ENCODE measurements at places on chromosomes 2 and 18. TPM values are rescaled to one million over a fixed set of nuclear protein-coding genes. Genes with fewer than 3 reads are reported as not detected.

Gene HOXD13
- not detected for total RNA-seq

Gene CCDC102B
- total RNA-seq, result 15.3 TPM

Gene PJVK
- total RNA-seq, result 2.5 TPM

Gene OBSL1
- 117 TPM for total RNA-seq

Gene LTBP1
- total RNA-seq, result 12.6 TPM

Gene SIX2
- total RNA-seq, result 11.8 TPM

Gene DSG2
- total RNA-seq, result 36.5 TPM

Gene NEU2
- total RNA-seq, result not detected

Gene DQX1
- total RNA-seq, result not detected

DNA sequence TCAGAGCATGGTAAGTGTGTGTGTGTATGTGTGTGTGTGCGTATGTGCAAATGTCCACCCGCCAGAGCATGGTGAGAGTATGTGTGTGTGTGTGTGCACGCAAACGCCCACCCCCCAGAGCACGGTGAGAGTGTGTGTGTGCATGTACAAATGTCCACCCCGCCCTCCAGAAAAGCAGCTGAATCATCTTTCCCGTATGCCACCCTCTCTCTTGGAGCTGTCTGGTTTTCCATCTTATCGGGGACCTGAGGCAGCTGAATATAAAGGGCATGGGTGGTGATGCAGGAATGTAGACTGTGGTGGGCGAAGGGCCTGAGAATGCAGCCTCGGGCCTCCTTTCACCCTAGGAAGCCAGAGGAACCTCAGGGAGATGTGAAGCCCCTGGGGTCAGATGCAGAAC is 66.9 kb downstream of the COPS7B start:
- no peak for DNase-seq

- DNase-seq, result no peak
Measured at GRCh38 chr2:122960759-122961641, 1064.1 kb upstream of the CNTNAP5 start.

DNA sequence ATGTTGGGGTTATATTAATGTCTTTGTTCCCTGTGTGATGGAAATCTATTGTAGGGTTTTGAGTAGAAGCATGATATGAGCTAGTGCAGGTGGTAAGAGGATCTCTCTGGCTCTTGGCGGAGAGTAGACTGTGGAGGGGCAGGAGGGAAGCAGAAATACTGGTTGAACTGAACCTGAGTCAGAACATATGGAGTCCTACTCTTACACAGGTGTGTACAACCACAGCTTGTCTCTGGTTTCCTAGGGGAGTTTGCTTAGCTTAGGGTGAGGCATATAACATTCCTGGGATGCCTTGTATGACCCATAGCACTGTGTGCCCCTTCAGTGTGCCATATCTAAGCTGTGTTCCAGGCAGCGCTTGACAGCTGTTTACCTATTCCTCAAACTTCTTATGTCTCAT is 97.3 kb upstream of the GCFC2 start:
- DNase-seq, result no peak

DNA sequence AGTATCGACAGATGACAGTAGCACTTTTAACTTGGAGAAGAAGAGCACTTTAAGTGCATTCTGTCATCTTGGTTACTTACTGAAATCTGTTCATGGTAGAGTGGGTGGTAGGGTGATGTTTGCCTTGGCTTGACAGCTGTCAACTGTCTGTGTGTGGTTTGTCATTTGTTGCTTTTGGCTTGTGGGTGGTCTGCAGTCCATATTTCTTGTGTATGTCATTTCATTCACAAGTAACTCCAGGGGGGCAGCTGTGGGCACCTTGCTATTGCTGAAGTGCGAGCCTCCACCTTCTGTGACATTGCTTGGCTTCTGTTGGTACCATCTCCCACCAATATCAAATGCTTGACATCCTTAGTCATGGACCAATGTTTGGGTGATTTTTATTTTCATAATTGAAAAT is 311.6 kb upstream of the NRP2 start:
- DNase-seq, result no peak

DNA sequence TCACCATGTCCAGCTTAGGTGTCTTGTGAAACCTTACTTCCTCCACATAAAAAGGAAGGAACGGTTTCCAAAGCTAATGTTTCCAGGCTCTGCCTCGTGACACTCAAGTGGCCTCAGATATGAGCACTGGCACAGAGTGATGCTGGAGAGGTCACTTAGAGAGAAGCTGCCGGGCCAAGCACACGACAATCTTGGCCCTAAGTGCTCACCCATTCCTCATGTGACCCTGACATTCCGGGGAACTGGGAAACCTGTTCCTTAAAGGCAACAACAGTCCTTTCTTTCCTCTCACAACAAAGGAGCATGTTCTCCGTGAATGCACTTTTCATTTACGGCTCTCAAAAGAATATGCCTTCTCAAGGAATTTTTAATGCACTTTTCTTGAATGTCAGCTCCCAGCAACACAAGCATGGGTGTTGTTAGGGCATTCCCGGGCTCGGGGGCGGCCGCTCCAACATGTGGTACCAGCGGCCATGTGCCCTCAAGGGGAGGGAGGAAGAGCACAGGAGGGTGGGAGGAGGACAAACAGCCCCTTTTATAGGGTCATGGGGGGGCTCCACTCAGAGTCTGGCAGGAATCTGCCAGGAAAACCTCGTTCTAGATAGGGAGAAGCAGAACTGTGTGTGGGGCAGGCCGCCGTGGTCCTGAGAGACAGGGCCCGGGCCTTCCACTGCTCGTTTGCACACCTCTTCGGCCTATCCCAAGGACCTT is 118.6 kb downstream of the MBP start:
- DNase-seq, result no peak

DNA sequence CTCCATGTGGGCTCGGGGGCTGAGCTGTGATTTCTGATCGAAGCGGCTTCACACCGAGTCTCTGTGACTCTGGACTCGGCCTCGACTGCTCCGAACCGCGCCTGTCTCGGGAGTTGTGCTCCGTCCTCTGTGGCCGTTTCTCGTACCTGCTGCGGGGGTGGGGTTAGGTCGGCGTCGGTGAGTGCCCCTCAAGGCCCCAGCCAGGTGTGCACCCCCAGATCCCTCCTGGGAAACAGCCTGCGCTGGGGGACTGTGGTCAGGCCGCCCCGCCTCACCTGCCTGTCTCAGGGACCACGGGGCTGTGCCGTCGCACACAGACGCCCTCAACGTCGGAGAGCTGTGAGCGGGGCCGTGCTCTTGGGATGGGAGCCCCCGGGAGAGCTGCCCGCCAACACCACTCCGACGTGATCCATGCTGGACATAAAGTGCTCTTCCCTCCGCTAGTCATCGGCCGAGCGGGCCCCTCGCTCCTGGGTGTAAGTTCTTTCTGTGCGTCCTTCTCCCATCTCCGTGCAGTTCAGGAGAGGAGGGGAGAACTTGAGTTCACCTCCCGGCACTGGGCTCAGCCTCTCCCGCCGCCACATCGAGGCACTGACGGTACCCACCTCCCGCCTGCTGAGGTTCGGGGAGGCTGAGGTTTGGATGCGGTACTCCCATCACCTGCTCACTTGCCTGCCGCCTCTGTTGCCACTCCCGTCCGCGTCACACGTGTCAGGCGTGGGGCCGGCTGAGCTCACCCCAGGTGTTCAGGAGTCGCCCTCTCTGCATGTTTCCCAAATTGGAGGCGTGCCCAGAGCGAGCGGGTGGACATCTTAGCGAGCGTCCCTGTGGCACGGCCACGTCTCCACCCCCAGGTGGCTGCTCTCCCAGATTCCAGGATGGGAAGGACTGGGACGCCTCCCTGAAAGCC is 55.7 kb downstream of the CTDP1 start:
- no peak for DNase-seq

- DNase-seq, result no peak
Measured at GRCh38 chr18:64513401-64513800, 364.5 kb upstream of the LINC00305 start.

DNA sequence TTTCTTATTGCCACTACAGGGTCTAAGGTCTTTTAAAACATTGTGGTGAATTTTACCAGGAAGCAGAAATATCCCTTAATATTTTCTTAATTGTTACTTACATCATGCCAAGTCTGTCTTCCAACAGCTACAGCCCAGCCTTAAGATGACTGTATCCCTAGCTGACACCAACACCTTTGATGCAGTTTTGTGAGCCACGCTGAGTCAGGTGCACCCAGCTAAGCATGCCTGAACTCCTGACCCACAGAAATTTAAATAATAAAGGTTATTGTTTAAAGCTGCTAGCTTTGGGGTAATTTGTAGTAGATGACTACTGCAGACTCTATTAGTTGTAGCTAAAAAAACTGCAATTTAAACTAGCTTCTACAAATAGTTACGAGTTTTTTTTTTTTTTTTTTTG is 1757.9 kb upstream of the LRRTM1 start:
- DNase-seq, result no peak

- DNase-seq, result no peak
Measured at GRCh38 chr18:74084184-74084855, 63.3 kb downstream of the FBXO15 start.

- no peak for DNase-seq
Measured at GRCh38 chr2:127620866-127621265, 25.1 kb upstream of the GPR17 start.

DNA sequence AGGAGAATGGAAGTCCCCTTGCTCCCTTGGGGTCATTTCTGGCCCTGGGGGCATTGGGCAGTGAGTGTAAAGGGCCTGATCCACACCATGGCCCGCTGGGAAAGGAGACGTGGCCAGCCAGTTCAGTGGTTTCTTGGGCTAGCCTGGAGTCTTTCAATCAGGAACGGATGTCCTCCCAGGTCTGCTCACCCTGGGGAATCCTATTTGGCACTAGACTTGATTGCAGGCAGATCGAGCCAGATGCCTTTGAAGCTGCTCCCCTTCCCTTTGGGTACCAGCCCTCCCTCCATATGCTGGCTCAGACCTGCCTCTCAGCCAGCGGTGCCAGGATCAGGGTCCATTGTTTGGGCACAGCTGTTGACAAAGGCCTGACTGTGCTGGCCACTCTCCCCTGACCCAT is 11.0 kb downstream of the FBLN7 start:
- DNase-seq, result no peak

DNA sequence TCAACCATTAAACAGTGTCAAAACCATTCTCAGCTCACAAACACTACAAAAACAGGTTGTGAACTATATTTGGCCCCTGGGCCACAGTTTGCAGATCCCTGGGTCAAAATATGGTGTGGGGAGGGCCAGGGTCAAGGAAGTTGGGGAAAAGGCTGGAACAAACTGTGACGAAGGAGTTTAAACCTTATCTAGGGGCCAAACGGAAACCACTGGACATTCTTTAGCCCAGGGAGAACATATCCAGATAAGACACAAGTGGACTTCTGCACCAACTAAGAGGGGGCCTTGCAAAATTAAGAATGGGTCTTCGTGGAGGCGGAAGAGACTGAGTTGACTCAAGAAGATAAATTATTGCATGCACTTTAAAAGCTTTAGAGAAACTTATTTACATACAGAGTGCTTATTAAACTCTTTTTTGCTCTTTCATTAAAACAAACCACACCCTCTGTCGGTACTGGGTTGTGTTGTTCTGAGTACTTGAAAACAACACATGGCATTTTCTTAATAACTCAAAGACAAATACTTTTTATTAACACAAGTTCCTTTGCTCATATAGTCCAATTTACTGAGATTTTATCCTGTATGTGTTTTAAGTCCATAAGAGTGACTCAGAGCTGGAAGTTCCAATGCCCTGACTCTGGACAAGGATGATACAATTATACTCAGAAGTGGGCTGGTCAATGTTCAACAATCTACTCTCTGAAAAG is 5.3 kb upstream of the ASAP2 start:
- no peak for DNase-seq

- DNase-seq, result no peak
Measured at GRCh38 chr18:62716619-62717168, 1.4 kb downstream of the PHLPP1 start.

DNA sequence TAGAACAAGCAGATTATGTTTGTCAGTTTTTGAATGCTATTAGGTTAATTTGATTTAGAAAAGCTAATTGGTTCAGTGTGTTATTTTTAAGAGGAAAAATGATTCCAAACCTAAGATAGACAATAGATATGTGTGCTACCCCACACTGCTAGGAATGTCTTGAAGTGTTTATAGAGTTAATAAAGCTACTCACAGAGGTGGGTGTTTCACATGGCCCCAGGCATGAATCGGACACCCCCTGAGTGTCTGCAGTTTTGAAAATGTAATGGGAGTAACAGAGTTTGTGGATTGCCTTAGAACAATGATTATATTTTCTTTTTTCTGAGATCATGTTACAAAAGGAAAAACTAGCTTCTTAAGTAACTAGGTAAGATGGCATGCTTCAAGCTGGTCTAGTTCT is 348.3 kb downstream of the ADCYAP1 start:
- no peak for DNase-seq

- no peak for DNase-seq
Measured at GRCh38 chr2:68464651-68465050, 2.4 kb downstream of the FBXO48 start.

DNA sequence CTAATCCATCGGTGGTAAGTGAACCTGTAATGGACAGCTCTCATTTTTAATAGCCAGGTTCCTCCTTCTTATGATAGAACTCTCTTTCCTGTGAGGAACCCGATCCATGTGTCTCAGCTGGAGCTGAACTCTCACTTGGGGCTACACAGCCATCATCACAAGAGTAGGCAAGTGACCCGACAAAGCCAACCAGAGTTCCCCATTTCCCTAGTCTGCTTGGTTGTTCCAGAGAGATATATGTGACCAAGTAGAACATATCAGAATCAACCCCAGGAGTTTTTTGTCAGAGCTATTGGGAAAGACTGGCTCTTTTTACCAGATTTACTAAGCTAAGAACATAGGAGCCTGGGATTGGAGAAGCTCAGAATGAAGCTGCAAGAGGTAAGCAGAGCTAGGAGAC is 14.6 kb upstream of the HNRNPLL start:
- no peak for DNase-seq

All from omental fat pad (tissue), 4 donors.